Stimulated activated CD4-positive, alpha-beta T cell treated with anti-CD3 and anti-CD28 coated beads, Interleukin-1b, Interleukin-23, amount 100 ng/mL, for 48 hours (primary cell): ENCODE measurements at places on chromosomes 7 and 10.

GRCh38 chr10:87694011-87694794 is 34.5 kb downstream of the PAPSS2 start:
- DNase-seq, result no peak

DNA sequence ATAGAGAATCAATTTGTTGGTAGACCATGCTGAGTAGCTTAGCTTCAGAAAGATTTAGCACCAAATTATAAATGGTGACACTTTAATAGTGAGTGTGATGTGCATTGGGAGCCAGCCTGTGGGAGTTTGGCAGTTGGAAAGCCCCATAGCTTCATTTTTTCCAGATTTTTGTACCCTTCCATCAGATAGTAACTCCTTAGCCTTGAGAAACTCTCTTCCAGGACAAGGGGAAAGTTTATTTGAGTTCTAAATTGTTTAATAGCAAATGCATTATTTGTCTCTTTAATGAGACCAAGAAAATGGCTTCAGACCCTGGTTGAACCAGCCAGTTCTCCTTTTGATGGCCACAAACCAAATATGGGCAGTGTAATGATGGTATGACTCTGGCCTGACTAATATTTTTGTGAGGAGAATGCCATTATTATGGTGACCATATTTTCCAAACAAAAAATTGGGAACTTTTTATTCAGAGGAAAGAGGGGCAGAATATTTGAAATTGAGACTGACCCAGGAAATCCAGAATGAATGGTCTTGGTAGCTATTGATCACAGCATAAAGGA is 49.8 kb downstream of the PLCE1 start:
- DNase-seq, result no peak

DNA sequence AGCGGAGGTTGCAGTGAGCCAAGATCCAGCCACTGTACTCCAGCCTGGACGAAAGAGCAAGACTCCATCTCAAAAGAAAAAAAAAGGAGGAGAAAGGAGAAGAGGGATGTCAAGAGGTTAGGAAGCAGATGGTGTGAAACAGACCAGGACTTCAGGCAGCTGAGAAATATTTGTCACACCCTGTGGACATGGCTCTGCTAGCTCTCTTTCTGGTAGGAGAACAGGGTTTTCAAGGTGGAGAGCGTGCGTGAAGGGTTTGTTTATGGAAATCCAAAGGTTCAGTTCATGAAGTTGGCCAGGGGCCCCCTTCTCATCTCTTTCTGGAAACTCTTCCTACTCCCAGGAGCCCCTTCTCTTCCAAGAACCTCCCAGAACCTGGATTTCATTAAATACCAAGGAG is 110.8 kb upstream of the GALNT17 start:
- DNase-seq, result no peak

DNA sequence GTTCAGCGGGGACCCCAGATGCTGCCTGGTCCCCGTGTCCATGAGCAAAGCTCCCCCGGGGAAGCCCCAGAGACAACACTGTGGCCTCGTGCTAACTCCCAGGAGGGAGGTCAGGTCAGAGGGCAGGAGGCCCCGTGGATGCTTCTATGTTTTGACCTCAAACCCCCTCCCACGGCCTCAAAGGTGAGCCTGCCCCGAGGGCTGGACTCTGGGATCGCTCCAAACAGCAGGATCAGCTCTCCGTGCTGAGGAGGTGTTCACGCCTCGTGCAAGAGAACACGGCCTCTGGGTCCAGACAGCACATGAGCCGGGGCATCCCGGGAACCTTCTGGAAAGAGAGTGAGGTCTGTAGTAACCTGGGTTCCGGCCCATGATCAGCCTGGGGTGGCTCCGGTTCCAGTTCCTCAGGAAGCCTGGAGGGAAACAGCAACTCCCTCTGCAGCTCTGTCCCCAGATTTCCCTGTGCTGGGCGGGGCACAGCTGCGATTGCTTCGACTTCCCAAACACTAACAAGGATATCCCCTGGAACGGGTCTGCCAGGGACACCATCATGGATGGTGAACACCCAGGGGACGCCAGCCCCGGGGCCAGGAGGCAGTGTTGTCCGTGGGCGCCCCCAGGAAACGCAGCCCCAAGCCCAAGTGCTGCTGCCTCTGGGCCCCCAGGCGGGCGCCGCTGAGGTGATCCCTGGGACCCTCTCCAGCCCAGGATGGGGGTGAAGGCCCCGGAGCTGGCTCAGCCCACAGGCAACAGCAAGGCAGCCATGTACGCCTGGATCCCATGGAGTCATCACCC is 18.0 kb upstream of the INPP5A start:
- no peak for DNase-seq

DNA sequence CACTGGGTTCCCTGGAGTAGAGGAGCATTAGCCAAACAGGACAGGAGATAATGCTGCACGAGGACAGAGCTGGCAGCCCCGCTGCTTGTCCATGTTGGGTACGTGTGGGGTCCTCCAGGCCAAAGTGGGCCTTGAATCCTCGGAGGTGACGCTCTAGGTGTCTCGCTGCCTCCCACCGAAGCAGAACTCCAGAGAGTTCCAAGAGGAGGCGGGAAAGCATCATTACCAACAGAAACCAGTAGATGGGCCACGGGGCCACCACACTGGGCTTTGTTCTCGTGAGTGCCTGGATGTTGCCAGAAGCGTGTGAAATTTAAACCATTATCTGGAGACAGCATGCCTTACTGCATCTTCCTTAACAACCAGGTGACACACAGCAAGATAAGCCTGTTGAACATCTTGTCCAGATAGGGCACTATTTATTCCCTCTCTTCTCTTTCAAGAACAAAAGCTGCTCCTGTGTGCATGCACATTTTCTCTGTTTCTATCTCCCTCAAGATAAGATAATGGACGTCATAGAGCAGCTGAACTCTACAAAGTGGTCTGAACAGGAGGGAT is 56.8 kb downstream of the TNS3 start:
- no peak for DNase-seq

DNA sequence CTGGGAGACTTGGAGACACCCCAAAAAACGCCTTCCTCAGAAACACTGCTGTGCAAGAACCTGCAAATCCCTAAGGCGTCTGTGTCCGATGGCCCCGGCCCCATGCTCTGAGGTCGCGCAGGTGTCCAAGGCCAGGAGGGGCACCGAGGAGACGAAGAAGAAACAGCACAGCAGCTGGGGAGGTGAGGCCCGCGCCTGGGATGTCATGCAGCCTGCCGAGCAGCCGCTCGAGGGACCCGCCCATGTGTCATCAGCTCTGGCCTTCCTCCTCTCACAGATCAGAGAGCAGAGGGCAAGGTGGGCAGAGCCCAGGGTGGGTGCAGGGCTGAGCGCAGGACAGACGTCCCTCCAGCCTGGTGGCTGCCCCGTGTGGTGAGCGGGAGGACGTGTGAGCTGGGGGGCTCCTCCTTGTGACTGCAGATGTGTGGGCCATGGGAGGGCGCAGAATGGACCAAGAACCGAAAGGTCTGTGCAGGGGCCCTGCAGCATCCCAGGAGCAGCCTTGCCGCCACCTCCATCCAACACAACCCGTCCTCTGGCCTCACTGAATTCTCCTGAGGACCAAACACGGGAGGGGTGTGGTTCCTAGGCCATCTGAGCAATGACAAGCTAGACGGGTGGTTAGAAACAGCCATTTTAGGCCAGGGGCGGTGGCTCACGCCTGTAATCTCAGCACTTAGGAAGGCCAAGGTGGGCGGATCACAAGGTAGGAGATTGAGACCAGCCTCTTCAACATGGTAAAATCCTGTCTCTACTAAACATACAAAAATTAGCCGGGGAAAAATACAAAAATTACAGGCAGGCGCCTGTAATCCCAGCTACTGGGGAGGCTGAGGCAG is 13.1 kb upstream of the GPER1 start:
- DNase-seq, result no peak
